Cardiac septum (tissue), 1 donor: ENCODE measurements at places on chromosomes 1 and 21. TPM values are rescaled to one million over a fixed set of nuclear protein-coding genes. Genes with fewer than 3 reads are reported as not detected.

The NUCKS1 gene
- 213 TPM for total RNA-seq

The DDR2 gene
- total RNA-seq = 20.0 TPM

The F3 gene
- total RNA-seq = 29.1 TPM

The ATPAF1 gene
- 190 TPM for total RNA-seq

The LRRC53 gene
- total RNA-seq = not detected

The SLX9 gene
- total RNA-seq = 35.8 TPM

The TSPAN2 gene
- 3.3 TPM for total RNA-seq

The ZNF644 gene
- total RNA-seq = 42.6 TPM

The TPTE gene
- total RNA-seq = not detected

The ERMAP gene
- 8.5 TPM for total RNA-seq

The TCP10L gene
- 2.5 TPM for total RNA-seq

The PRRX1 gene
- 124 TPM for total RNA-seq

The ERICH3 gene
- 0.11 TPM for total RNA-seq

The RCSD1 gene
- 32.7 TPM for total RNA-seq

The BTG2 gene
- 54.2 TPM for total RNA-seq

The HHAT gene
- 2.4 TPM for total RNA-seq

The S100A3 gene
- total RNA-seq = 1.3 TPM

The DNM3 gene
- 2.4 TPM for total RNA-seq

The TIE1 gene
- total RNA-seq = 27.7 TPM

The TLR5 gene
- 1.6 TPM for total RNA-seq

The CD164L2 gene
- total RNA-seq = not detected

The GBP6 gene
- not detected for total RNA-seq

The OR2T10 gene
- total RNA-seq = not detected

The PROX1 gene
- total RNA-seq = 110 TPM

The C8A gene
- total RNA-seq = not detected

The PEAR1 gene
- 5.6 TPM for total RNA-seq

The C1QB gene
- 34.3 TPM for total RNA-seq

The IRF6 gene
- total RNA-seq = 34.0 TPM

The ANGPTL3 gene
- not detected for total RNA-seq

The SLC25A44 gene
- total RNA-seq = 15.4 TPM

The PTGFRN gene
- total RNA-seq = 216 TPM

The GJB3 gene
- not detected for total RNA-seq

The TAL1 gene
- total RNA-seq = 1.9 TPM

The TMPRSS15 gene
- total RNA-seq = not detected

The FGR gene
- total RNA-seq = 3.8 TPM

The DISP1 gene
- 3.0 TPM for total RNA-seq

The B3GALT5 gene
- total RNA-seq = 0.65 TPM

The S100A1 gene
- 1,915 TPM for total RNA-seq

The PSMA5 gene
- total RNA-seq = 60.7 TPM

The CHAF1B gene
- total RNA-seq = 0.62 TPM

The CFAP141 gene
- not detected for total RNA-seq

The CLEC20A gene
- total RNA-seq = not detected

The GPX7 gene
- 12.7 TPM for total RNA-seq

The BCAN gene
- total RNA-seq = 0.16 TPM

The RNF186 gene
- not detected for total RNA-seq

The RORC gene
- total RNA-seq = 5.9 TPM

The PIGR gene
- total RNA-seq = 0.22 TPM

The GPR52 gene
- 4.3 TPM for total RNA-seq

The TRAF3IP3 gene
- 1.00 TPM for total RNA-seq

The SHISAL2A gene
- not detected for total RNA-seq

The EPHA2 gene
- total RNA-seq = 26.1 TPM

The SLFNL1 gene
- total RNA-seq = 0.30 TPM

The TNFRSF18 gene
- 0.19 TPM for total RNA-seq

The SLAMF7 gene
- 1.2 TPM for total RNA-seq
